ENCODE measurements at places on chromosomes 7 and 10.

GRCh38 chr10:88243836-88244730 is 339.0 kb downstream of the RNLS start:
- peak; percentile 57 for DNase-seq

DNA sequence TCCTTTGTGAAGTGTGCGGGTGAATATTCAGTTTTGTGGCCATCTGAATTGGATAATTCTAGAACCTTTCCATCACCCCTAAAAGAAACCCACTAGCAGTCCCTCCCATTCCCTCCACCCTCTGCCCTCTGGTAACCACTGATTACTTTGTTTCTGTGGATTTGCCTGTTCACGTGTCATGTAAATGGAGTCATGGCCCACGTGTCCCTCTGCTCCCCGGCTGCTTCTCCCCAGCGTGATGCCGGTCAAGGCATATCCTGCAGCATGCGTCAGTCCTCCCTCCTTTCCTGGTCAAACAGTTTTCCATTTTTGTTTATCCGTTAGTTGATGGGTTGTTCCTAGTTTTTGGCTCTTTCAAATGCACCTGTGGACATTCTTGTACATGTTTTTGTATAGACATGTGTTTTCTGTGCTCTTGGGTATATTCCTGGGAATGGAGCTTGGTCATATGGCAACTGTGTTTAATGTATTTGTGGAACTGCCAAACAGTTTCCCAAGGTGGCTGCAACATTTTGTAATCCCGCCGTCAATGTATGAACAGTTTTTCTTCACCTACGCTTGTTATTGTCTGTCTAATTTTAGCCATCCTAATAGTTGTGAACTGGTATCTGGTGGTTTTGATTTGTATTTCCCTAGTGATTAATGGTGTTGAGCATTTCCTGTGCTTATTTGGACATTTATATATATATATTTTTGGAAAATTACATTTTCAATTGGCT is 22.4 kb downstream of the PPP2R2D start:
- no peak for DNase-seq

DNA sequence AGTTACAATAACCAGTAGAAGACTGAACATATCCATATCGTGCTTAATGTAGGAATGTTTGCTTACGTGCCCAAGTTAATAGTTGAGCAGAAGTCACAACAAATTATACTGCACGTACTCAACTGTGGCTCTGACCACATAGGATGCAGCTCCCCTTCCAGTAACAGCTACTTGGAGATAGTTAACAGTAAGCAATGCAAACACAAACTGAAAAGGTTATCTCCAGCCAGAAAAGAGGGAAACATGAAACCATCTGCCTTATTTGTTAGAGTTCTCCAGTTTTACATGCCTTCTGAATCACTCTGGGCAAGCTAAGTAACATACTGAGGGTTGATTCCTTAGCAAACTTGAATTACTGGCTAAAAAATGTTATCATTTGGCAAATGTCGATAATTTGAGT is 9.8 kb downstream of the DHX32 start:
- no peak for DNase-seq

DNA sequence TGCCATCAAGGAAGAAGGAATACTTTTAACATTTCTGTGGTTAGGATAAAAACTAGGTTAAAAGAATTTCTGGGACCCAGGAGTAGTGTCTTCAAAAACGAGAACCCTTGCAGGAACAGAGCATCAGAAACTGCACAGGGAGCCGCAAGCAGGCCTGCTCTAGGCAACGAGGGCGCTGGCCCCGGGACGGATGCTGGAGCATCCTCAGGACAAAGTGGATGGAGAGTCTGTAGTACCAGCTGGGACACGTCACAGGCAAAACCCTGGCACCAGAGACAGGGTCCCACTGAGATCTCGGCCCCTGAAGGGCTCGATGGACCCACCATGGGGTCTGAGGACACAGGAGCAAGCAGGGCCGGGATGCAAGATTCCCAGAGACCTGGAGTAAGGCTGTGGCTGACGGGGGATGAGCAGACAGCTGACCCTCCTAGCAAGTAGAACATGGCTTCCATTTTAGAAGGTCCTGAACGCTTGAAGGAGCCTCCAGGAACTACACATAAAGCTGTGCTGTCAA is 106.6 kb downstream of the GALNT11 start:
- no peak for DNase-seq

GRCh38 chr7:5452937-5453540 is 29.4 kb upstream of the TNRC18 start:
- DNase-seq, result peak; percentile 75

DNA sequence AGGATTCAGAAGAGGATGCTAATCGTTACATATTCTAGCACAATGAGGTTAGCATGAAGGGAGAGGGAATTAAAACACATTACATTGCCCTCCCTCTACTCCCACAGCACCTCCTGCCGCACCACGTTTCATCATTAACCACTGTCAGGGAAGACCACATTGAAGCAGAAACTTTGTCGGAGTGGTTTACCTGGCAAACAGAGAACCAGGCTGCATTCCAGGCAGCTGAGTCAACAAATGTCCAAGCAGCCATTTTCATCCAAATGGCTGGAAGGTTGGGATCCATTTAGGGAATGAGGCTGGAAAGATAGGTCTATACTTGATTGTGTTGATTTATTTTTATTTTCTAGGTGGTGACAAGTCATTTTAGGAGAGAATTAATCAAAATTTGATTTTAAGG is 273.6 kb downstream of the DYNC1I1 start:
- DNase-seq, result peak; percentile 13

- DNase-seq, result peak; percentile 63
These were observed 9.2 kb upstream of the PWWP2B start for GRCh38 chr10:132387764-132388210.

GRCh38 chr7:114656466-114656865 is 241.9 kb downstream of the FOXP2 start:
- no peak for DNase-seq

DNA sequence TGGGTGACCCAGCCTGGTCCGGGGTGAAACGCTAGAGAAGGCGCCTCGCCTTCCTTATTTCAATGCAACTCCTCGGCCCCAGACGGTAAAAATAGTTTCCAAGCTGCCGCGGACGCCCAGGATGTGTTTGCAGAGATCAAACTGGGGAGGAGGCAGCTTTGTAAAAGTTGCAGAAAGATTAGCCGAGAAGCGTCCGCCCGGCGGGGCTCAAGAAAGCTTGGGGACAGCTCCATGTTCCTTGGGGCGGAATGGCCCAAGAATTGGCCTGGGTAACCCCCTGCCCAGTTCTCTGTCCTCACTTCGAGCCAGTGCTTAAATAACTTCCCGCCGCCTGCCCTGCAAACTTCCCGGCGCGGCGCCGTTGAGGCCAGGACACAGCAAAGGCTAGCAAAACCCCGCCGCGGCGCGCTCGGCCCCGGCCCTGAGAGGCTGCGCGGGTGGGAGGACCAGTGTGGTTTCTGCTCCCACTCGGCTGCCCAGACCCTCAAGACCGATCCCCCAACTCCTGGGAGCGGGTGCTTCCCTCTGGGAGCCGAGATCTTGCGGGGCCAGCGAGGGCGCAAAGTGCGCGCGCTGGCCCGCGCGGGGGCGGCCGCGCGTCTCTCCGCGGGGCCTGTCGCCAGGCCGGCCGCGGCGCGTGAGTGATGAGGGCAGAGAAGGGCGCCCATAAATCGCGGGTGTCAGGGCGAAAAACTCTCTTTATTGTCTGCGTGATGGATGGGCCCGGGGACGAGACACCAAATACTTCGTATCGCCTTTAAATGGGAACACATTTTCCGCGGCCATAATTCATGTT is 6.3 kb upstream of the ZNF503 start:
- DNase-seq, result no peak

DNA sequence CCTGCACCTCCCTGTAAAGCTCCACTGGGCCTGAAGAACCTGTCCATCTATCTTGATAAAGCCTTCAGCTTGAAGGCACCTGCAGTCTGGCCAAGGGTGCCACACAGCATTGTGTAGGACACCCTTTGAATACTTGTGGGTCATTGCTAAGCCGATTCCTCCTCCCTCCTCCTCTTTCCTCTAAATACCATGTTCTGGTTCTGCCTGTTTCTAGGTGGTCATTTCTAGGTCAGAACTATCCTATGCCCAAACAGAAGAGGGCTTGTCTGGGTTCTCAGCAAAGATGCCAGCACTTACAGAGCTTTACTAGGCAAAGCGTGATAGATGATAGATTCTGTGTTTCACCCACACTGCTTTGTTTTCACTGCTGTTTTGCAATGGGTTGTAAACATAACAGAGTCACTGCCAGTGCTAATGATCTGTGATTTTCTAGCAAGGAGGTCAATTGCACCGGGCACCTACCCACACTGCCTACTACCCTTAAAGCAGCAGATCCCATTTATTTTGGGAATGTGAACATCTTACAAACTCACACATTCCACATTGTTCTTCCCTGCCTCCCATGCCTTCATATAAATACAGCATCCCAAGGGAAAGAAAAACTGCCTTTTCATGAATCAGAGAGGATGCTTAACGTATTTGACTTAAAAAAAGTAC is 279.1 kb upstream of the PITRM1 start:
- DNase-seq, result no peak

DNA sequence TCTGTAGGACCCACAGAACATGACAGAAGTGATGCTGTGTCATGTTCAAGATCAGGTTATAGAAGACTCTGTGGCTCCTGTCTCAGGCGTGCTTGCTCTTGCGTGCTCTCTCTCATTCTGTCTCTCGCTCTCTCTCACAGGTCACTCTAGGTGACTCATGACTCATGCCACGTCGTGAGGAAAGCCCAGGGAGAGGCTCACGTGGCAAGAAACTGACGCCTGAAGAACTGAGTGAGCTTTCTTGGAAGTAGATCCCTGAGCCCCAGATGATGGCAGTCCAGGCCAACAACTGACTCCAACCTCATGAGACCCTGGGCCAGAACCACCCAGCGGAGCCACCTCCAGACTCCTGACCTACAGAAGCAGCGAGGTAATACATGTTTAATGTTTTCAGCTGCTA is 103.3 kb downstream of the DNMBP start:
- peak; percentile 11 for DNase-seq

DNA sequence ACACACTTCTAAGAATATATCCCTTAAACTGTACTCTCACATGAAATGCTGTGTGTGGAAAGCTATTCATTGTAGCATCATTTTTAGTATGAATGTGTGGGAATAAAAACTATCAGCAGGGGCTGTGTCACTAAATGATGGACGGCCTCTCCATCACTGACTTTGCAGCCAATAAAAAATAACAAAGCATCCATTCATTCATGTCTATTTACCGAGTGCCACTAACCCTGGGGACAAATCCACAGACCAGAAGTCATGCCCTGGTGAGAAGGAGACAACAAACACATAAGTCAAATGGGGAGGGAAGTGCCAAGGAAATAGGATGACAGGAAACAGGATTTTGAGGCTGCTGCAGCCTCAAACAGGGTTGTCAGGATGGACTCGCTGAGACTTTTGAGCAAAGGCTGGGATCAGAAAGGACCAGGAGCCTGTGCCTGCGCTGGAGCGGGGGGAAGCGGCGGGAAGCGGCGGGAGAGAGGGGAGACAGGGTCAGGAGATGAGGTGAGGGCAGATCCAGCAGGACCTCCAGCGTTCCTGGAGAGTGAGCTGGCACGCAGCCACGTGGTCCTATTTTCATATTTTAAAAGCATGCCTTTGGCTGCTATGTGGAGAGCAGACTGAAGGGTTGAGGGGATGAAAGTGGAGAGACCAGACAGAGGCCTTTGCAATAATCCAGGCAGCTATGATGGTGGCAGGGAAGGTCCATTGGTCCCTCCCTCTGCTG is 2.2 kb upstream of the NOM1 start:
- DNase-seq, result no peak

DNA sequence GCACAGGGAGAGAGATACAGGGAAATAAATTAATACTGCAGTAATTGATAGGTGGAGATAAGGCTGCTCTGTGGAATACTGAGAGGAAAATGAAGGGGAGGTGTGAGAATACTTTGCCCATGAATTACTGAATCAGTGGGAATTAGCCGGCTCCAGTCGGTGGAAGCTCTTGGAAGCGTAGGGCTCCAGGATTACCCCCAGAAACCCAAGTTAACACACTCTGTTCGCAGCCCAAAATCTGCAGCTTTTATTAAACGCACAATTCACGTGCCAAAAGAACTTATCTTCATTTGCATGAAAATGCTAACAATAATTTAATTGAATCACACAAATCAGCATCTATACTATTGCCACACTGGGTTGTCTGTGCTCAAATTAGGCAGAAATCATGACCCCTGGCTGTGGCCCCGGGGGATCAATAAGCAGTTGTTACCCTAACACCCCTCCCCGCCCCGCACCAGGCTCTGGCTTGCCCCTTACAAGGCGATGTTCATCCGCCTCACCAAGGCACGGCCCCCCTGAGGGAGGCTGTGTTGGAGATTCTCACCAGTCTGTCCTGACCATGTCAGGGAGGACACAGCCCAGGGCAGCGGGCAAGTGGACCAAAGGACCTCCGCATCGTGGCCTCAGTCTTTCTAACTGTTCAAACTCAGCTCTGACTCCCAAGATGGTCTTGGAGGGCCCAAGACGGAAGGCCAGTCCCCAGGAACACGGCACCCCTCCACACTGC is 48.4 kb upstream of the MGMT start:
- no peak for DNase-seq

DNA sequence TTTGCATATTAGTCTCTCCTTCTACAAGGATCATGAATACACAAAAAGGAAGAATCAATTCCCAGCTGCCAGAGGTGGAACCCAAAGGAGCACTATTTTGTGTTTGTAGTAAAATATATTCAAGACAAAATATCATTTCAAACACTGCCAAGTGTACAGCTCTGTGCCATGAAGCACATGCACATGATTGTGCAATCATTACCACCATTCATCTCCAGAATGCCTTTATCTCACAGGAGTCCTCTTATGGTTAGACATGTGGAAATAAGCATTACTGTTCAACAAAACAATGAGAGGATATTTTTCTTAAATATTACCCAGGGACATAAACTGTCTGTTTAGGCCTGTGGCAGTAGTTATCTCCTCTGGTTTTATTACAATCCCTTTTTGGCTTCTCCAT is 151.4 kb upstream of the PPP1R3A start:
- DNase-seq, result no peak

GRCh38 chr7:18320971-18321567 is 174.5 kb upstream of the HDAC9 start:
- peak; percentile 53 for DNase-seq

- DNase-seq, result no peak
These were observed 42.2 kb downstream of the POLL start for GRCh38 chr10:101545898-101546297.

DNA sequence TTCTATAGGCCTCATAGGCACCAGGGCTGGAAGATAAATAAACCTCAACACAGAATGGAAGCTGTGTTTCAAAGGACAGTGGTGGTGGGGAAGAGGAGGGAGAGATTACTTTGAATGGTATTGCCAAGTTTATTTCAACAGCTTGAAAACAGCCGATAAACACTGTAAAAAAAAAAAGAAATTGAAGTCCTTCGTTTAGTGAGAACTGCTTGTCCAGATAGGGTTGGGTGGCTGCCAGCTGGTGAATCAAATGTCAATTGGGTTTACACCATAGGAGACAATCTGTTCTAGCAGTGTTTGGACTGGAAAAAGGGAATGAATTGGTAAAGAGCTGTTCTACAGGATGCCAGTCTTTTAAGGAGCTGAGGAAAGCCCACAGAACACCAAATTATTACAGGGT is 254.8 kb downstream of the PHF14 start:
- DNase-seq, result peak; percentile 5

- no peak for DNase-seq
These were observed 21.6 kb upstream of the FAM180A start for GRCh38 chr7:135770139-135770710.

GRCh38 chr7:30278849-30279652 is 5.3 kb upstream of the ZNRF2 start:
- DNase-seq, result no peak

All from Daoy (cell line).